ENCODE measurements at places on chromosomes 5 and 9.

DNA sequence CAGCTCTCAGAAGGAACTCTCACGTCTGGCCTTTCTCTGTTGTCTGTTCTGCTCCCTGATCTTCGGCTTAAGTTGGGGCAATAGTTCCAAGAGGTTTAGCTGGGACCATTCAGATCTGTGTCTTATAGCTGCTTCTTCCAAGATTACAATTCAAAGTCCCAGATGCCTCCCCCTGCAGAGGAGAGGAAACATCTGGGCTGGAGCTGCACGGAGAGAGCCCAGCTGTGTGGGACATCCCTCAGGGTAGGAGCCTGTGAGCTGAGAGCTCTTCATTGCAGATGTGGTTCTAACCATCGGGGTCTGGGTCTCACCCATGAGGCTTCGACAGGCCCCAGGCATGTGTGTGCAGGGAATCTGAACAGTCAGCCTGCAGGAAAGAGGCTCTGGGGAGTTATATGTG, 9.0 kb upstream of the PHF19 start:
- DNase-seq: no peak

- no peak for DNase-seq
Measured at GRCh38 chr5:179534431-179534830, 15.9 kb upstream of the RUFY1 start.

DNA sequence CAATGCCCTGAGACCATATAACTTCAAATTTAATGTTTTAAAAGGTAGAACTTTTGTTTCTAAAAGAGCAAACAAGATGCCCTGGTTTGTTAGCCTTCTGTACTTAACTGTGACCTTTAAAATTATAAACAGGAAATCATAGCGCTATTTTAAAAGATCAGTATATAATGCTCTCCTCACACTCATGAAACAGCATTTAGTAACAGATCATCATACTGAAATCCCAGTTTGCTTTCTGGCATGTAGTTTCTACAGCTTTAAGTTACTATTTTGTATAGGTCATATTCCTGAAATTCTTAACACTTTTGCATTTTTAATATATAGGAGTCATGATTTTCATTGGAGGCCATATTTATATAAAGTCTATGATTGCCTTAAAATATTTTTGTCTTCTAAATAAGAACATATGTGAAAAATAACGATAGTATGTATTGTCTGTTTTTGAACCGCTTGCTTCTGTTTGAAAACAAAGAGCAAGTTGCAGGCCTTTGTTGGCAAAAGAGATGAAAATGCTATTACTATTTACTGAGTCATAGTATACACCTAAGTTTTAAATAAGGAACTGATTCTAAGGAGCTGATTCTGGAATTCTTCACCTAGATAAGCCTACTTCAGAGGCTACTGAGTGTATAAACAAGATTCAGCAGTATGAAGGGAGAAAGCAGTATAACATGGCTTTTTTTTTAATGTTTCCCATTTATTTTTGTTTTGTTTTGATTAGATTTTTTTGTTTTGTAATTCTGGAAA, 20.5 kb downstream of the SRFBP1 start:
- DNase-seq: no peak

DNA sequence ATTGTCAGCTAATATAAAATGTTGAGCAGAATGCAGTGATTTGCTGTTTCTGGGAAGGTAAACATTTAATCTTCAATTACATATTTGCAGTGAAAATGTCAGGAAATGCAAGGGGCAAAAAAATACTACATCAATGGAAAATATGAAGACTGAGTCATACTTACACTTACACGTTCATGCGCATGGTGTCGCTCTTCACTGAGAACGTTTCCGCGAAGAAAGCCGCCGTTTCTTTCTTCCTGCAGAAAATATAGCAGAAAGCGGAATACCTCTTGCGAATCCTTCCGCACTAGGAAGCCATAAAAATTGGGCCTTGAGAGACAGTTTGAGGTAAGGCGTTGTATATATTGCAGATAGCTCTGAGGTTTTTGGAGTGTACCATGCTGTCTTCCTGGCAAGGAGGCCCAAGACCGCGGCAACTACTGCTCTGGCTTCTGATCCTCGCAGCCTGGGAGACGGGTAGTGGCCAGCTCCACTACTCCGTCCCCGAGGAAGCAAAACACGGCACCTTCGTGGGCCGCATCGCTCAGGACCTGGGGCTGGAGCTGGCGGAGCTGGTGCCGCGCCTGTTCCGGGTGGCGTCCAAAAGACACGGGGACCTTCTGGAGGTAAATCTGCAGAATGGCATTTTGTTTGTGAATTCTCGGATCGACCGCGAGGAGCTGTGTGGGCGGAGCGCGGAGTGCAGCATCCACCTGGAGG, at the start of gene PCDHA13:
Gene PCDHA13 (plus strand): TSS at position 236 of the 702 bp plus-strand sequence. CDS start 145 bp downstream, at position 381.
- no peak for DNase-seq

DNA sequence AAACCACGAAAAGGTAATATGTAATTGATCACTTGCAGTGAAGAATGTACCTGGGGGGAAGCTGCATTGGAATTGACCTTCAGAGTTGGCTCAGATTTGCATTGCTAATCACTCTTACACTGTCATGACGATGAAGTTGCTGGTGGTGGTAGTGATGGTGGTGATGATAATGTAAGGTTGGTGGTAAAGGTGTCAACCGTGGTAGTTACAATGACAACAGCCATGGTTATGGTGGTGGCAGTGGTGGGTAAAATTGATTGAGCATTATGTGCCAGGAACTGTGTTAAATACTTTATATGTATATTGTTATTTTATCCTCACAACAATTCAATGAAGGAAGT, 282.4 kb downstream of the NR3C1 start:
- DNase-seq: no peak

DNA sequence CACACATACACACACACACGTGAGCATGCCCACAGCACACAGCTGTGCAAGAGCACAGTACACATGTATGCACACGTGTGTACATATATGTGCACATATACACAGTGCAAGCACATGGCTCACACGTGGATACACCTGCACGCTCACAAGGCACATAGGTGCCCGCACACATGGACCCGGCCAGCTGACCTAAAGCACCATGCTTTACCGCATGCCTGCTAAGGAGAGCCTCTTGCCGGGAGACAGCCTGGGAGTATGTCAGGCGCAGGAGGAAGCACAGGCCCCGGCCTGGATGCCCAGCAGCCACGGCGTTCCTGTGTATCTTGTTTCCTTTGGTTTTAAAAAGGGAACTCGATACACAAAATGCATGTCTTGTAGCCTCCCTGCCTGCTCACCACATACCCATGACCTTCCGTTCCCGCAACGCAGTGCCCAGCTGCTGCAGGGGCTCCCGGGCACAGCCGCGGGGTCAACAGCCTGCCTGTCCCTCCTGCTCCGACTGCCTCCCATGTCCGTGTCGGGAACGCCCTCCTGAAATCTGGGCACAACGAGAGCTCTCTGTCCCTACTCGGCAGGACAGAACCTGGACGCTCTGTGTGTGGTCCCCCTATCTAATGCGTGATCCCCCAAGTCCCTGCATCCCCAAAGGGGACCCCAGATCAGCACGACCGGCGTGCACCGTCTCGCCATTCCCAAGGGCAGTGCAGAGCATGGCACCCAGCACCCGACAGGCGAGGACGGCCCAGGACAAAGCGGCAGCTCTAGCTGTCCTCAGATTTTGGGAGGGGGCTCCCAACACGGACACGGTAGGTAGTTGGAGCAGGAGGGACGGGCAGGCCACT, 3.6 kb downstream of the SLC12A7 start:
- DNase-seq: no peak

- DNase-seq: no peak
Measured at GRCh38 chr5:147965715-147966114, 59.4 kb upstream of the C5orf46 start.

DNA sequence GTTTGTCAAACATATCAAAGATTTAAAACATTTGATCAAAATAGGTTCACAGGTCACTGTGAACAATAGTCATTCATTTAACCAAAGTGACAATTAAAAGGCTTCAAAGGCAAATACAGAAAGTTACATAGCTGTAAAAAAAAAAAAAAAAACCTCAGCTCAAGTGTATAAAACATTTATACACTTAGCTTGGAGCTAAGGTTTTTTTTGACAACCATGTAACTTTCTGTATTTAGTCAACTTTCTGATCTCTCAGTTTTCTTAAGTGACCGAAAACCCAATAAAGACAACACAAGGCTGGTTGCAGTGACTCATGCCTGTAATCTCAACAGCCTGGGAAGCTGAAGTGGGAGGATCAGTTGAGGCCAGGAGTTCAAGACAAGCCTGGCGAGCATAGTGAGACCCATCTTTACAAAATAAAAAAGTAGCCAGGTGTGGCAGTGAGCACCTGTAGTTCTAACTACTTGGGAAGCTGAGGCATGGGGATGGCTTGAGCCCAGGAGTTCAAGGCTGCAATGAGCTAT, 16.4 kb upstream of the UBTD2 start:
- no peak for DNase-seq

DNA sequence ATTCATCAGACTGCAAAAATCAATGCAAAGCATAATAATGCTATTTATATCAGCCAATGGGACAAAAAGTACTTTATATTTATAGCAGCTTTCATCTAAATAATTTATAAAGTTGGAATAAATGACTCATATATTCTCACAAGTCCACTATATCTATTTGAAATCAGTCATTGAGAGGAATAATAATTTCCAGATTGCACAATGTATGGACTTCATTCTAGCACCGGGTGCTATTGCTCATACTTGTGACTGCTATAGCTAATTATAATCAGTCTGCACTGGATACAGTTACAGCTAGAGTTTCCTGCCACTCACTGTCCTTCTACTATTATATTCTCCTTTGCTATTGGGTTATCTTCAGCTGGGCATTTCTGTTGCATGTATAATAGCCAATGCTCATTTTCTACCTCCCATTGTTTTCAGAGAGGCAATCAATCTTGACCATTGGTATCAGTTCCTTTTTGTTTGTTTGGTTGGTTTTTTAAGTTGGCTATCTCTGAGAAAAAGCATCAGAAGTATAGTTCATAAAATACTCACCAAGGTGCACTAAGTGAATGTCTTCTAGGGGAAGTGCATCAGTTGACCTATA, 1.9 kb downstream of the CDH18 start:
- no peak for DNase-seq

GRCh38 chr9:113187929-113188595, 33.0 kb downstream of the FKBP15 start:
- no peak for DNase-seq

GRCh38 chr5:135534609-135535419, 950 bp downstream of the NEUROG1 start:
- no peak for DNase-seq

- DNase-seq: no peak
Measured at GRCh38 chr9:133237035-133237731, 28.1 kb upstream of the OBP2B start.

DNA sequence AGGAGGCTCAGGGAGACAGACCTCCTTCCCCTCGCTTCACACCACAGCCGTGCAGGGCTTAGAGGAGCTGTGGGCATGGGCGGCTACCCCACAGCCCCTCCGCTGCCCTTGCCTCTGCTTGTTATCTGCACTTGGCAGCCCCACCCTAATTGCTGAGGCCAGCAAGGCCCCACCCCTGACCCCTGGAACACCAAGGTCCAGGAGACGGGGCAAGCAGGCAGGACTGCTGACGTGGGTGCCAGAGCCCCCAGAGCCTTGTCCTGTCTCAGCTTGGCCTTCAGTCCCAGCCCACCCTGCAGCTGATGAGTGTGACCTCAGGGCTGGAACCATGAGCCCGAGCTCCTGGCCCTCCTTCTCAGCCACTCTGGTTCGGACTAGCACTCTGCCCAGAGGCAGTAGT, 29.1 kb upstream of the NEURL1B start:
- no peak for DNase-seq

GRCh38 chr5:151917904-151918303, 6.7 kb downstream of the GLRA1 start:
- DNase-seq: no peak

DNA sequence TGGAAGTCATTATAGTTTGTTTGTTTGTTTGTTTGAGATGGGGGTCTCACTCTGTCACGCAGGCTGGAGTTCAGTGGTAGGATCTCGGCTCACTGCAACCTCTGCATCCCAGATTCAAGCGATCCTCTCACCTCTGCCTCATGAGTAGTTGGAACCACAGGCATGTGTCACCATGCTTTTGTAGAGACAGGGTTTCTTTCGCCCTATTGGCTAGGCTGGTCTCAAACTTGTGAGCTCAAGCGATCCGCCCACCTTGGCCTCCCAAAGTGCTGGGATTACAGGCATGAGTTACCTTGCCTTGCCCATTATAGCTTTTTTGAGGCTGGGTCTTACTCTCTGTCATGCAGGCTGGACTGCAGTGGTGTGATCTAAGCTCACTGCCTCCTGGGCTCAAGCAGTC, 28.8 kb downstream of the NSD1 start:
- DNase-seq: no peak

- no peak for DNase-seq
Measured at GRCh38 chr5:9739135-9739534, 109.0 kb upstream of the TAS2R1 start.

DNA sequence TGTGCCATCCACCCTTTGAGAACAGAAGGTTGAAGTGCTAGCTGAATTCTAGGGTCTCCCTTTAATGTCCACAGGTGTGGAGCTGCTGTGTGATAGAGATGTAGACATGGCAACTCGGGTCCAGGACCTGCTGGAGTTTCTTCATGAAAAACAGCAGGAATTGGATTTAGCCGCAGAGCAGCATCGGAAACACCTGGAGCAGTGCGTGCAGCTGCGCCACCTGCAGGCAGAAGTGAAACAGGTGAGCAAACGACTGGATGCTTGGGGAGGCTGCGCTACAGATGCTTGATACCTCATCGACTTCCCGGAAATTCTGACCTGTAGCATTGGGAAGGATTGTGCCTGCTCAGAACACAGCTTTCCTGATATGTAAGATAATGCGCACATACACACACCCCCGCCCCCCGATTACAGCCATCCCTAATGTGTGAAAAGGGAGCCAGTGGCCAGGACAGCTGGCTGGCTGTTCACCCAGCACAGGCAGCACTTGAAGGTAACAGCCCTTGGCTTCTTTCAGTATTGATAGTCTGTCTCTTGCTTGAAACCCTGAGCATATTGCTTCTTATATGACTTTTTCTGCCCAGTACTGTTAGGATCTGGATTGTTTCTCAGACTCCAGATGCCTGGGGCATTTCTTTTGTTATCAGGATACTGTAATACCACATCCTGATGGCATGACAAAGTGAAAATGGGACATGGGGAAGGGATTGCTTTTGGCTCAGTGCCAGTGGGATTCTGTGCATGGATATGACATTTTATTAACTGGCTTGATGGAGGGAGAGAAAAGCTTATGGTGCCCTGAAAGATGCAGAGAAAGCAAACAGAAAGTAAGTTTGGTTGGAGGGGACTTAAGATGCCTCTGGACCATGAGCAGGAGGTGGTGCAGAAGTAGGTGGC, 216.8 kb upstream of the OTULINL start:
- DNase-seq: no peak

DNA sequence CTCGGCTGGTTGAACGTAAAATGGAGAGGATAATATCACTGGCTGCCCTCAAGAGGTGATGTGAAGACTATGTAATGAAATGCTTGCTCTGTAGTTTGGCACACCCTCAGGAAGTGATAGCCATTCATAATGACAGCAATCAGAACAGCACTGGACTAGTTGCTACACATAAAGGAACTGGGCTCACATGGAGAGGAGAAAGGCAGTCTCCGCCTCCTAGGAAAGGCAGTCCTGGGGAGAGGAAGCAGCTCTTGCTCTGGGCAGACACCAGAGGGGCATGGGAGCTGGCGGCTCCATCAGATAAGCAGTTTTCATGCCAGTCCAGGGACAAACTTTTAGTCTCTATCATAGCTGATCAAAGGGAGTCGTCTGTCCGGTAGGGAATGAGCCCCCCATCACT, 46.9 kb downstream of the ARHGEF37 start:
- DNase-seq: no peak
